ENCODE measurements at places on chromosomes 6 and 20. TPM values are rescaled to one million over a fixed set of nuclear protein-coding genes. Genes with fewer than 3 reads are reported as not detected.

GRCh38 chr6:89794324-89794723, 25.3 kb downstream of the MDN1 start:
- H3K36me3 ChIP-seq, result peaks cover 65% of the 10 kb centered on the region
- H3K4me1 ChIP-seq, result peaks cover 5% of the 10 kb centered on the region
- H3K4me3 ChIP-seq, result no peak overlapping the region
- DNase-seq, result no peak
- no peak overlapping the region for H3K27ac ChIP-seq

- no peak overlapping the region for H3K4me3 ChIP-seq
- DNase-seq, result no peak
- no peak overlapping the region for H3K27ac ChIP-seq
- no peaks in the 10 kb centered on the region for H3K36me3 ChIP-seq
- H3K27me3 ChIP-seq, result no peaks in the 10 kb centered on the region
Measured at GRCh38 chr6:114712129-114712662, 369.4 kb upstream of the HS3ST5 start.

- peaks cover 42% of the 10 kb centered on the region for H3K27me3 ChIP-seq
- DNase-seq, result no peak
Measured at GRCh38 chr20:60123652-60124051, 165.4 kb downstream of the CDH26 start.

GRCh38 chr6:159865226-159865920, 25.4 kb upstream of the MAS1 start:
- no peak overlapping the region for H3K27ac ChIP-seq
- H3K36me3 ChIP-seq, result no peaks in the 10 kb centered on the region
- H3K27me3 ChIP-seq, result no peaks in the 10 kb centered on the region
- H3K4me1 ChIP-seq, result no peaks in the 10 kb centered on the region
- peak; percentile 64 for DNase-seq

- H3K27ac ChIP-seq, result no peak overlapping the region
- DNase-seq, result no peak
- H3K36me3 ChIP-seq, result no peaks in the 10 kb centered on the region
- no peaks in the 10 kb centered on the region for H3K27me3 ChIP-seq
- no peak overlapping the region for H3K4me3 ChIP-seq
Measured at GRCh38 chr6:107590378-107590777, 100.5 kb downstream of the SOBP start.

- H3K27ac ChIP-seq, result no peak overlapping the region
- no peak overlapping the region for H3K4me3 ChIP-seq
- H3K36me3 ChIP-seq, result peaks cover 99% of the 10 kb centered on the region
Measured at GRCh38 chr20:25214426-25214790, 18.9 kb downstream of the ENTPD6 start.

DNA sequence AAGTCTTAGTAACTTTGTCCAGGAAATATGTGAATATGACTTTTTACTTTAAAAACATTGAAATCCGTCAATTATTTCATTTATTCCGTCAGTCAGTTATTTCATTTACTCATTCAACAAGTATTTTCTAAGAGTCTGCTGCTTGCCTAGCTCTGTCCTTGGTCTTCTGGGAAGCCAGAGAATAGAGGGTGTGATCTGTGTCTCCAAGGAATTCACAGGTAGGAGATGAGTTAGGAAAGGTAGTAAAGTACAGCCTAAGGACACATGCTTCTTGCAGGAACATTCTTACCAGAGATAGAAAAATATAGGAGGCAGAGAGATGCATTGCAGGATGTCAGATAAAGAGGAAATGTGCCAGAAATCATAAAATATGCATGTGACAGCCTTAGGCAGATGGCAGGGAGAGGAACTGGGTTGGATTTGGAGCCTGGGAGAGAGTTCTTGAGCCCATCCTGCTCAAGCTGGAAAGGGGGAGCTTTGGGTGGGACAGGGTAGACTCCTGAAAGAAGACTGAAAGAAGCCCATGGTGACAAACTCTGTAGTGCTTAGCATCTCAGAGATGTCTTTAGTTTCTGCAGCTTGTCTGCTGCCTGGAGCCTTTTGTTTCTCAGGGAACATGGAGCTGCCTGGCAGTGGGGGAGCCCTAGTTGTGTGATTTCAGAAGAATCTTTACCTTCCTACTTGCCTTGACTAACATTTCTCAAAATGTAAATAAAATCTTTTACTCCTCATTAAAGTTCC, 3.5 kb downstream of the SH3BGRL2 start:
- peaks cover 33% of the 10 kb centered on the region for H3K4me1 ChIP-seq
- no peaks in the 10 kb centered on the region for H3K36me3 ChIP-seq
- DNase-seq, result no peak
- peak overlapping the region; percentile 16 for H3K27ac ChIP-seq
- no peaks in the 10 kb centered on the region for H3K27me3 ChIP-seq

DNA sequence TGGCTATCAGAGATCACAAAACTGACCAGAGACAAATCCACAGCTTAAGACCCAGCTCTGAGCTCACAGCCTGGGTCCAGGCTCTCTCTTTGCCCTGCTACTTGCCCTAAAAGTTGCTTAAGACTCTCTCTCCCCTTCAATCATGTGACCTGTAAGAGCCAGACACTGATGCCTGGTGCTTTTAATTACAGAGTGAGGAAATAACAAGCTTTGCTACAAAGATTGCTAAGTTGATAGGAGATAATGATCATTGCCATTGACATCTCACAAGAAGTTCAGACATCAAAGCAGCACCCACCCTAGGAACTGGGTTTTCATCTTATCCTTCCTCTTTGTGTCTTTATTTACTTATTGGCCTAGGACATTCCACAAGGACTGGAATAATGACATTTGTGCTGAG, 125.9 kb upstream of the CD93 start:
- no peaks in the 10 kb centered on the region for H3K36me3 ChIP-seq
- no peak overlapping the region for H3K4me3 ChIP-seq
- no peak overlapping the region for H3K27ac ChIP-seq

GRCh38 chr6:88145298-88145963, 20.7 kb downstream of the CNR1 start:
- H3K4me1 ChIP-seq, result no peaks in the 10 kb centered on the region
- no peak for DNase-seq
- H3K27ac ChIP-seq, result no peak overlapping the region
- no peaks in the 10 kb centered on the region for H3K36me3 ChIP-seq
- H3K27me3 ChIP-seq, result no peaks in the 10 kb centered on the region

GRCh38 chr6:25606151-25606550, 45.9 kb upstream of the SCGN start:
- no peaks in the 10 kb centered on the region for H3K27me3 ChIP-seq
- no peaks in the 10 kb centered on the region for H3K4me1 ChIP-seq
- H3K4me3 ChIP-seq, result no peak overlapping the region
- H3K36me3 ChIP-seq, result peaks cover 5% of the 10 kb centered on the region

GRCh38 chr6:147563472-147563871, 55.0 kb downstream of the SAMD5 start:
- no peak overlapping the region for H3K27ac ChIP-seq
- no peaks in the 10 kb centered on the region for H3K36me3 ChIP-seq
- no peaks in the 10 kb centered on the region for H3K4me1 ChIP-seq
- no peaks in the 10 kb centered on the region for H3K27me3 ChIP-seq

PNPLA1 gene
- total RNA-seq, result 0.33 TPM

MYH7B gene
- total RNA-seq, result 0.84 TPM

ALDH8A1 gene
- total RNA-seq, result 1.2 TPM

TSBP1 gene
- total RNA-seq, result not detected

EPHA7 gene
- 216 TPM for total RNA-seq
